ENCODE measurements at places on chromosomes 4 and X.

- DNase-seq: peak; percentile 27
These were observed 88.1 kb upstream of the TSPAN5 start for GRCh38 chr4:98746530-98746929.

- peak; percentile 54 for DNase-seq
These were observed 54.5 kb downstream of the LDB2 start for GRCh38 chr4:16843831-16844508.

GRCh38 chr4:128700659-128701350, 108.7 kb upstream of the JADE1 start:
- no peak for DNase-seq

DNA sequence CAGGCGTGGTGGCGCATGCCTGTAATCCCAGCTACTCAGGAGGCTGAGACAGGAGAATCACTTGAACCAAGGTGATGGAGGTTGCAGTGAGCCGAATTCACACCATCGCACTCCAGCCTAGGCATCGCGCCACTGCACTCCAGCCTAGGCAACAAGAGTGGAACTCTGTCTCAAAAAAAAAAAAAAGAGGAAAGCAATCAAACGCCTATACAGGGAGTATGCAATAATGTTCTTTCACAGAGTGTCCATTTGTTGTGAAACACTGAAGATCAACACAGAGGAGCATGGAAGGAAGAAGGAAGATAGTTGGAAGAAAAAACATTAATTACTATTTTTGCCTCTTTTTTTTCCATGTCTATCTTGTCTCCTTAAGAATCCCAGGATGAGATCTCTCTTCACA, 113.4 kb downstream of the FBXO8 start:
- no peak for DNase-seq

DNA sequence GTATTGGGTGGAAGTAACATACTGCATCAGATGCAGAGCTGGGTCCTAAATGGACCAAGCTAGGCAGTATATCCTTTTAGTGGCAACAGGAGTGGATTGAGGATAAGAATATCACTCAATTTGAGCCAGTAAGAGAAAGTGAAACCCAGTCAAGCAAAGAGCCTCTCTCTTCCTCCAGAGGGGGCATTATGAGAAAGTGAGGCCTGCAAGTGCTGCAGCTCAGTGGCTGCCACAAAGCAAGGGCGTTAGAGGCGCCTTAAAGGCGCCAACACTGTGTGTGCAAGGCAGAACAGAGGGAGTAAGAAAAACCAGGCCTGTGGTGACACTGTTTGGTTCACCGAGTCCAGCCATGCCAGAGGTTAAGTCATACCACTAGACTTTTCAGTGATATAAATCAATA, 17.5 kb downstream of the STX18 start:
- DNase-seq: peak; percentile 38

DNA sequence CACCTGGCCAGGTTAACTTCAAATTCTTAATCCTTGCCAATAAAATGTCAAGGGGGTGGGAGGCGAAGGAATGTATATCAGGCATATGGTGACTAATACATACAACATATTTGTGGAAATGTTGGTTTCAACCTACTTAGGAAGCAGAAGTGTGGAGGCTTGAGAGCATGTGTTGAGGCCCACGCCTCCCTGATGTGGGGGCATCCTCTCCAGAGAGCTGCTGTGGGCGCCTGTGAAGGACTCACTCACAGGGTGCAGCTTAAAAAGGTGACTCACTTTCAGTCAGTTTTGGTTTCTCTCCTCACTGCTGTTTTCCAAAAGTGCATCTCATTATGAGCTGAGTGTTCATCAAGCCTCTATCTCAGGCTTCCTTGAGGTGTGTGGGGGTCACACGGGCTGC, 27.5 kb downstream of the LNX1 start:
- peak; percentile 68 for DNase-seq

- DNase-seq: no peak
These were observed 196.6 kb upstream of the ETNPPL start for GRCh38 chr4:108959491-108959890.
